ENCODE measurements at places on chromosomes 11 and 22.

GRCh38 chr11:1453611-1454034 is 33.0 kb downstream of the MOB2 start:
- DNase-seq = no peak

GRCh38 chr11:121928597-121929580 is 187.1 kb downstream of the BLID start:
- no peak for DNase-seq

- DNase-seq = peak; percentile 31
Observed at GRCh38 chr11:66851698-66852465, 5.0 kb upstream of the LRFN4 start.

- DNase-seq = peak; percentile 75
Observed at GRCh38 chr11:78168539-78169477, 19.6 kb downstream of the KCTD21 start.

DNA sequence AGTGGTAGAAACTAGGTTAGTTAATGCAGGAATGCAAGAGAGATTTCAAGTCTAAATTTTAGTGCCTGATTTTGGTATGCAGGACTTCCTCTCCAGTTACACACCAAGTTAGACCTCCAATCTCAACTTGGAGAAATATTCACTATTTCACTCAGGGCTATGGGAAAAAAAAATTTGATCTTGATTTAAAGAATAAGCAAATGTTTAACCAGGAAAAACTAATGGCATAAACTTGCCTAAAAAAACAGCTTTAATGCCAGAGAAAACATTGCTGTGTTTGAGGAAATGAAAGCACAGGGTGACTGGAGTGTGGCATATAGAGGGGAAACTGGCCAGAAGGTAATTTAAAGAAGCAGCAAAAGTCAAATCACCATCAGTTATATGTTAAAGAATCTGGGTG is 575.4 kb upstream of the LRRC4C start:
- no peak for DNase-seq

GRCh38 chr11:104118105-104118744 is 45.7 kb downstream of the PDGFD start:
- no peak for DNase-seq

- no peak for DNase-seq
Observed at GRCh38 chr11:46827995-46828394, 18.1 kb downstream of the CKAP5 start.

GRCh38 chr11:92859156-92859690 is 110.2 kb upstream of the MTNR1B start:
- no peak for DNase-seq

DNA sequence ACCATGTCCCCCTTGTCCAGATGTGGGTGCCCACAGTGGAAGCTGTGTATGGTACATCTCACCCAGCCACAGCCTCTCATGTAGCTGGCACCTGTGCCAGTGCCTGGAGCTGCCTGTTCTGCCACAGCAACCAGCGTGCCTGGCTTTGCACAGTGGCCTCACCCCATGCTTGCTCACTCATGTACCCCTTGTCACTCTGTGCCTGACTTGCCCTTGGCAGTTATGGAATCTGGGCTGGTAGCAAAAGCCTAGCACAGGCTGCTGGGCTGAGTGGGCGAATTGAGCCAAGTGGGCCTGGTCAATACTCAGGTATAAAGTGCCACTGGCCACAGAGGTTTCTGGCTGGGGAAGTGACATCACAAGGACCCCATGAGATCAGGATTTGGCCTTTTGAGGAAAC is 264.2 kb downstream of the INSC start:
- DNase-seq = no peak

GRCh38 chr11:118838905-118839553 is 44.7 kb upstream of the CXCR5 start:
- DNase-seq = no peak

DNA sequence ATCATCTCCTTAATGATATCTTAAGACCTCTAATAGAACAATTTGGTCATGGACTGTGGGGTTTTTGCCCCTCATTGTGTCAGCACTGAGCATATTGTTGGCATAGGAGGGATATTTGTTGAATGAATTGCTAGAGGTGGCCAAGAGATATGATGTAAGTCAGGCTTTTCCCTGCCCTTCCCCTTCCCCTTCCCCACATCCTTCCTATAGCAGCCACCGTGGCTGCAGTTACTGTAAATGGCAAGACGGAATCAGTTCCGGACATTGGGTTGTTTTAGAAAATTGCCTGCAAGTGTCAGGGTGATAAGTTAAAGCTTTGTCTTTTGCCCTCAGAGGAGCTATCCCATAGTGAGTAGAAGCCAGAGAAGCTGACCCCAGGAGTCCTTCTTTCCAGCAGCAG is 23.0 kb downstream of the LIMK2 start:
- DNase-seq = no peak

GRCh38 chr11:93476796-93477195 is 66.4 kb downstream of the SMCO4 start:
- no peak for DNase-seq

DNA sequence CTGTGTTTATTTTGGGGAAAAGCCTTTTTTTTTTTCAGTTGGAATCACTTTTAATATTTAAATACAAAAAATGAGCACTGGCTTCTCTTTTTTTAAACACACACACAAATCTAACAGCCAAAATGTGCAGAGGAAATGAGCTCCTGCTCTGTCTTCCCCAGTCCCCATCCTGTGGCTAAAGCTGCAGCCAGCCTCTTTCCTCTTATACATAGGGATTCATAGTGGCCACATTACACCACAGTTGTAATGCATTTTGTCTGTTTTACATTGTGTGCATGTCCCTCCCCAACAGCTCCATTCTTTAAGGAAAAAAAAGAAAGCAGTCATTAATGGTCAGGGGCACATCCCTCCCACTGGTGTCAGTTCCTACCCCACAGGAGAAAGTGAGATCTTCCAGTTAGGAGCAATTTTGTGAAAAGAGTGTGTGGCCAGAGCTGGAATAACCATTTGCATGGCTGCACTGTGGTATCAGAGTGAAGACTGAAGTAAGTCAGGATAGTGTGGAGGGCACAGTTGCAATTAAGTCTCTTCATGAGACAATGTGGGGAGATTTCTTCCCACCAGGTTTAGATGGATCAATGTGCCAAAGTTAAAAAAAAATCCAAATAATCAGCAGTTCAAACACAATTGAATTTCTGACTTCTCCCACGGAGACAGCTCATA is 220.6 kb downstream of the TMEM135 start:
- DNase-seq = no peak

DNA sequence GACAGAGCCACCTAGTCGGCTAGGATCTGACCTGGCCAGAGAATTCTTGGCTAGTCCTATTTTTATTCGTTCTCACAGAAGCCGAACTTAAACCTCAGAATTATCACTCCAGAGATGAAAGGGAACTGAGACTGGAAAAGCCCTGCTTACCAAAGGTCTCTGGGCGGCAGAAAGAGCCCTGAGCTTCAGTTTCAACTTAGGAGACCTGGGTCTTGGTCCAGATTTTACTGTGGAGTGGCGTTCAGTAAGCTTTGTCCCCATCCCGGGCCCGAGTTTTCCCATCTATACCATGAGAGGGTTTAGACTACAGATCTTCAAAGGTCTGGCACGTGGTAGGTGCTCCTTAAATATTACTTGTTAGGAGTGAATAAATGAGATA is 516 bp downstream of the NEU3 start:
- peak; percentile 32 for DNase-seq

- DNase-seq = no peak
Observed at GRCh38 chr22:50186761-50187523, 1.2 kb downstream of the TRABD start.

- DNase-seq = peak; percentile 95
Observed at GRCh38 chr11:72244060-72244360, at the start of gene PHOX2A. TSS of gene PHOX2A (minus strand) at chr11:72244176. CDS start at chr11:72244004, 172 bp downstream.

DNA sequence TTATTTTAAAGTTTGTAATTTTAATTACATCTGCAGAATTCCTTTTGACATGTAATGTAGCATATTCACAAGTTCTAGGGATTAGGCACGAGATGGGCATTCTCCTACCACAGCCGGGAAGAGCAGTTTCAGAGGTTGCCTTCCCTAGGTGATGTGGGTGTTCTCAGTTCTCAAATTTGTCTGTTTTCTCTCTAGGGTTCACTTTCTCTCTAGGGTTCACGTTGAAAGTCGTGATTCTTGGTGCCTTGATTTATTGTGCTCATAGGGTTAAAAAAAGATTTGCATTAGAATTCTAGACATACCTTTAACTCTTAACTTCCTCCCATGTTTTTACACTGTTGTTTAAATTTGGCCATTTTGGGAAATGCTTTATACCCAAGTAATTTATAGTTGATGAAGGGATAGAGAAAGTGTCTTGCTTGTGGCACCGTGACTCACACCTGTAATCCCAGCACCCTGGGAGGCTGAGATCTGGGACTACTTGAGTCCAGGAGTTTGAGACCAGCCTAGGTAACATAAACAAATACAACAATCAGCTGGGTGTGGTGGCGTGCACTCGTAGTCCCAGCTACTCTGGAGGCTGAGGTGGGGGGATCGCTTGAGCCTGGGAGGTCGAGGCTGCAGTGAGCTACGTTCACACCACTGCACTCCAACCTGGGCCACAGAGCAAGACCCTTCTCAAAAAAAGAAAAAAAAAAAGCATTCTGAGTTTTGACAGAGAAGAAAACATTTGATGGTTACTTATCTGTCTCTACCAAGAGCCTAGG is 3.6 kb downstream of the MED15 start:
- no peak for DNase-seq

GRCh38 chr22:22604326-22605073 is 39.9 kb upstream of the GGTLC2 start:
- DNase-seq = no peak

- DNase-seq = no peak
Observed at GRCh38 chr11:22405377-22405776, 67.2 kb downstream of the SLC17A6 start.

GRCh38 chr11:17581036-17581731 is 34.1 kb downstream of the OTOG start:
- no peak for DNase-seq

- no peak for DNase-seq
Observed at GRCh38 chr22:35312198-35313059, 12.7 kb downstream of the TOM1 start.

DNA sequence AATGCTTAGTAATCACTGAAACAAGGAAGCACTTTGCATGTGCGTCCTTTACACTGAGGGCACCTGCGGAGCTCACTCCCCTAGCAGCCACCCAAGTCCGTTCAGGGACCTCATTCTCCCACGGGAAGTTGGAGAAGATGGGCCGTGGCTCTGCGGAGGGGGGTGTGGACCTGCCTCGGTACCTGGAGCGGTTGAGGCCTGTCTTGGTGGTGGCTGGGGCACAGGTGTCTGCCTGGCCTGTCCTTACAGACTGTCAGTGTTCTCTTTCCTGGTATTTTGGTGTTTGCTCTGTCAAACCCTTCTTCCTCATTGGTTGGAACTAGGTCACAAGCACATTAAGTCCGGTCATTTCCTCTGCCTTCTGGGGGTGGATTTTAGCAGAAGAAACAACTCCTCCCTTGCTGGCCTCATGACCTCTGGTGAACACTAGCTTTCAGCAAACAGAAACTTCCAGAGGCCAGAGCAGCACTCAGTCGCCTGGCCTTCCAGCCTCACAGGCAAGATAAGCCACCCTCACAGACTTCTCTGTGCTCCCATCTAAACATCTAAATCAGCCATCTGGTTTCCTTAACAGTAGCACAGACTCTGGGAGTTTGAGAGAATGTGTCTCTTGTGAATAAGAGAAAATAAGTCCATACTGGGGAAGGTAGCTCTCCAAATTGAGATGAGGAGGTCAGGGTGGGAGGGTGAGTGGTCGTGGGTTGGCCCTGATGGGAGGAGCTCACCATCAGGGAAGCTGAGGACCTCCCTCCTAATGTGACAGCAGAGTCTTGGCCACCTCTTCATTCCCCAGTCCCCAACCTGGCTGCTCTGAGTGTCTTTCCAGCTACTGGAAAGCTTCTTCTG is 8.6 kb downstream of the SNAP29 start:
- peak; percentile 77 for DNase-seq

DNA sequence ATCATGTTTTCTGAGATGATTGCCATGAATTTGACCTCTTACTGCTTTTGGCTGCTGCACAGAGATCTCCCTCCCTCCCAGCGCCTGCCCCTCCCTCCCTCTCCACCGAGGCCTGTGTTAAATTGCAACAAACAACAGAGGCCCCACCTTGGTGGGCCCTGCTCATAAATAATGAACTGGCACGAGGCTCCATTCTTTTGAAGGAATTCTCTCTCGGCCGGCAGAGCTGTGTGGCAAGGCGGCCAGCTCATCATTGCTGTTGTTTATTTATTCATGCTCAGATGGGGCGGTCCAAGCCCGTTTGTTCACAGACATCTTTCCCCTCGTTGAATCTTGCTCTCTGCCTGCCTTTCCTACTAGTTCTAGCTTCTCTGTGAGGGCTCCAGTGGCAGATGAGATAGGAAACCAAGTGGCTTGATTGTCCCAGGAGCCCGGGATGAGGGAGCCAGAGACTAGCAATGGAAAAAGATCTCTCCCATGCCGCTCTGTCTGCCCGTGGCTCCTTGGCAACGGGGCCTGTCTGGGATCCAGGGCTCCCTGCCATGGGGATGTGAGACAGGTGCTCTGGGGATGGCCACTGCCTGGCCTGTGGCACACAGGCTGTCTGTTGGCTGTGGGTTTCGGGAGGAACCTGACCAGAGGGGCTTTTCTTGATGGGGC is 192.6 kb downstream of the DSCAML1 start:
- DNase-seq = no peak

DNA sequence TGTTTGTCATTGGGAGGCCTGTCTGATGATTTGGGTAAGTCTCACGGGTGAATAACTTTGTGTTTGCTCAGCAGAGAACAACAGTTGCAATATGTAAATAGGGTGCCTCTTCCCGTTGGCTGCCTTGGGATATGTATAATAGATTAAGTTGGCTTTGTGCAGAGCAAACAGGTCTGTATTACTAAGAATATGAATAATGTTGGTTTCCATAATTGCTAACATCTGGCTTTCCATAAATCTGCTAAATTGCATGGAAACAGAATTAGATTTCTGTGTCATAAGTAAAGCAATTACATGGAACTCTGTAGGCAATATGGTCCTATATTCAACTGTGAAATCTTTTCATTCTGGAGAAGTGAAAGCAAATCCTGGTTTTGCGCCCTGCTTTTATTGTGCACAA is 636.0 kb upstream of the ANO5 start:
- peak; percentile 6 for DNase-seq

DNA sequence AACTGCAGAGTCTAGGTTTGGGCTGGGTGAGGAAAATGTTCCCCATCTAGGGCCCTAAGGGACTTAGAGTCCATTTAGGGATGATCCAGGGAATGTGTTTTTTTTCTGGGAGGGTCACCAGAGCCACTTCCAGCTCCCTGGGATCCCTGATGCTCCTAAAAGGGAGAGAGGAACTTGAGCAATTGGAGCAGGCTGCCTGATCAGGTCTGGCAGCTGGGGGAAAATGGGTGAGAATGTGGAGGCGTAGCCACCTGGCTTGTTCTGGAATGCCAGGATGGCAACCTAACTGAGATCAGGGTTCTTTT is 1.2 kb downstream of the PGAP2 start:
- DNase-seq = no peak
